Left ventricle myocardium inferior (tissue), 1 donor: ENCODE measurements at places on chromosomes 5 and 9. TPM values are rescaled to one million over a fixed set of nuclear protein-coding genes. Genes with fewer than 3 reads are reported as not detected.

GRCh38 chr9:88173378-88173999 is 35.2 kb upstream of the SPATA31C2 start:
- no peak overlapping the region for H3K27ac ChIP-seq
- H3K4me1 ChIP-seq: no peaks in the 10 kb centered on the region
- peaks cover 4% of the 10 kb centered on the region for H3K27me3 ChIP-seq
- DNase-seq: peak; percentile 46

The LRRC19 gene
- total RNA-seq: not detected

DNA sequence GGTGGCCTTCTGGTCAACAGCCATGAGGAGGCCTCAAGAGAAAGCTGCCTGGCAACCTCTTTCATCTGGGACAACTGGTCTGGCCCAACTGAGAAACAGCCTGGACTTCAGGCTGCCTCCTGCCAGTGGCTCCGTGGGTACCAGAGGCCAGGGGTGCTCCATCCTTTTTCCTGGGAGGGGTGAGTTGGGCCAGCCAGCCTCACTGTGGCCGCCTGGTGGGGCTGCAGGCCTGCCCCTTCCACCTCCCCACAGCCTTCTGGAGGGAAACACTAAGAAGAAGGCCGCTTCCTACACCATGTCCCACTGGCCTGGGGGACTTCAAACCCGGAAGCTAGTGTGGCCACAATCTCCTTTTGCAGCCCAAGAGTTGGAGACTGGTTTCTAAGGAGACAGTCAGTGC is 13.8 kb upstream of the NKD2 start:
- DNase-seq: no peak
- no peaks in the 10 kb centered on the region for H3K27me3 ChIP-seq
- H3K4me1 ChIP-seq: peaks cover 62% of the 10 kb centered on the region
- no peak overlapping the region for H3K4me3 ChIP-seq
- H3K27ac ChIP-seq: no peak overlapping the region

DNA sequence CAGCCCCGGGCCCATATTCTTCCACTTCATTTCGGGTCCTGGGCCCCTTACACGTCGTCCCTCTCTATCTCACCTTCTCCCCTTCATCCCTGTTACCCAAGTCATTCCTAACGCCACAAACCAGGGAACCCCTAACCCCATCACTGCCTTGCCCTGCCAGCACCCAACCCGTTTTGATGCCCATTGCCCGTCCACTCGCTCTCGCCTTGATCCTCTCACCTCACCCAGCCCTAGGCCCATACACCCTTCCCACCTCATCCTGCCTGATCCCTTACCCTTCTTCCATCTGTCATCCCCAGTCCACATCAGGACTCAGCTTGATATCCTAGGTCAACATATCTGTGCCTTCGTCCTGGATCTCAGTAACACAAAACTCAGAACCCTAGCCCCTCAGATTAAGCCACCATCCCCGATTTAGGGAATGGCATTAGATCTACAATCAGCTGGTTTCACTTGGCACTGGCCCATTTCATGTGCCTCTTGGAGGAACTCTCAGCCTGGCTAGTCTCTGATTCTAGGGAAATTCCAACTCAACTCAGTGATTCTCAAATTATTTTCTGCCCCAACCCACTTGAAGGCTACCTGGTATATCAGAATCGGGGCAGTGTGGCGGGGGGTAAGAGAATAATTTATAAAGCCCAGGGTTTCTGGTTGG is 489 bp downstream of the CHMP5 start:
- peaks cover 64% of the 10 kb centered on the region for H3K36me3 ChIP-seq
- H3K27me3 ChIP-seq: no peaks in the 10 kb centered on the region
- H3K4me3 ChIP-seq: peak overlapping the region; percentile 79
- no peak for DNase-seq
- H3K4me1 ChIP-seq: peaks cover 51% of the 10 kb centered on the region

GRCh38 chr9:70156729-70157128 is 102.0 kb upstream of the SMC5 start:
- peaks cover 13% of the 10 kb centered on the region for H3K4me1 ChIP-seq
- no peaks in the 10 kb centered on the region for H3K27me3 ChIP-seq
- H3K27ac ChIP-seq: peak overlapping the region; percentile 21
- H3K36me3 ChIP-seq: no peaks in the 10 kb centered on the region

The TEX53 gene
- total RNA-seq: not detected

The LOX gene
- total RNA-seq: 4.4 TPM

DNA sequence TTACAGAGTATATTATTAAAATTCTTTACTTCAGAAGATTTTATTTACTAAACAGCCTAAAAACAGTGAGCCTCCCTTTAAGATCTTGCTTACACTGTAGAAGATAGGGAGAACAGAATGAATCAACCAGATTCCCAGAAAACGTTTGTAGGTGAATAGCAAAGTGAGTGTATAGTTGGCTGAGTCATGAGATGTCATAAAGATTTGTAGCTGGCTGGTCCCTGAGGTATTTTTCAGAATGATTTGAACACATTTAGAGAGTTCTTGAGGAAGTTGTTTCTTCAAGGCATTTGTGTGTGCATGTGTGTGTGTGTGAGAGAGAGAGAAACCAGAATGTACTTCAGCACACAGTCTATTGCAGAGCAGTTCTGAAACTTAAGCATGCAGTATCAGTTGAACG is 159.4 kb upstream of the PRR16 start:
- H3K4me3 ChIP-seq: no peak overlapping the region
- no peaks in the 10 kb centered on the region for H3K4me1 ChIP-seq
- H3K27ac ChIP-seq: no peak overlapping the region
- H3K36me3 ChIP-seq: no peaks in the 10 kb centered on the region
- no peaks in the 10 kb centered on the region for H3K27me3 ChIP-seq

- H3K27ac ChIP-seq: peak overlapping the region; percentile 95
- no peak for DNase-seq
- H3K36me3 ChIP-seq: no peaks in the 10 kb centered on the region
- no peak overlapping the region for H3K4me3 ChIP-seq
- peaks cover 98% of the 10 kb centered on the region for H3K4me1 ChIP-seq
Measured at GRCh38 chr9:133135146-133135745, 14.2 kb upstream of the RALGDS start.

GRCh38 chr9:37730256-37730655 is 23.3 kb upstream of the TRMT10B start:
- peaks cover 15% of the 10 kb centered on the region for H3K27me3 ChIP-seq
- H3K36me3 ChIP-seq: no peaks in the 10 kb centered on the region
- H3K27ac ChIP-seq: no peak overlapping the region
- no peaks in the 10 kb centered on the region for H3K4me1 ChIP-seq
- no peak overlapping the region for H3K4me3 ChIP-seq

The SEMA4D gene
- 17.1 TPM for total RNA-seq

The DBH gene
- not detected for total RNA-seq

GRCh38 chr5:179865491-179866240 is 7.0 kb upstream of the MRNIP start:
- H3K27ac ChIP-seq: no peak overlapping the region
- no peak overlapping the region for H3K4me3 ChIP-seq
- H3K36me3 ChIP-seq: peaks cover 54% of the 10 kb centered on the region
- DNase-seq: no peak

GRCh38 chr5:66602621-66603020 is 6.4 kb downstream of the MAST4 start:
- peaks cover 42% of the 10 kb centered on the region for H3K4me1 ChIP-seq
- no peaks in the 10 kb centered on the region for H3K36me3 ChIP-seq
- H3K27ac ChIP-seq: no peak overlapping the region
- H3K4me3 ChIP-seq: no peak overlapping the region
- no peak for DNase-seq
- H3K27me3 ChIP-seq: peaks cover 12% of the 10 kb centered on the region

DNA sequence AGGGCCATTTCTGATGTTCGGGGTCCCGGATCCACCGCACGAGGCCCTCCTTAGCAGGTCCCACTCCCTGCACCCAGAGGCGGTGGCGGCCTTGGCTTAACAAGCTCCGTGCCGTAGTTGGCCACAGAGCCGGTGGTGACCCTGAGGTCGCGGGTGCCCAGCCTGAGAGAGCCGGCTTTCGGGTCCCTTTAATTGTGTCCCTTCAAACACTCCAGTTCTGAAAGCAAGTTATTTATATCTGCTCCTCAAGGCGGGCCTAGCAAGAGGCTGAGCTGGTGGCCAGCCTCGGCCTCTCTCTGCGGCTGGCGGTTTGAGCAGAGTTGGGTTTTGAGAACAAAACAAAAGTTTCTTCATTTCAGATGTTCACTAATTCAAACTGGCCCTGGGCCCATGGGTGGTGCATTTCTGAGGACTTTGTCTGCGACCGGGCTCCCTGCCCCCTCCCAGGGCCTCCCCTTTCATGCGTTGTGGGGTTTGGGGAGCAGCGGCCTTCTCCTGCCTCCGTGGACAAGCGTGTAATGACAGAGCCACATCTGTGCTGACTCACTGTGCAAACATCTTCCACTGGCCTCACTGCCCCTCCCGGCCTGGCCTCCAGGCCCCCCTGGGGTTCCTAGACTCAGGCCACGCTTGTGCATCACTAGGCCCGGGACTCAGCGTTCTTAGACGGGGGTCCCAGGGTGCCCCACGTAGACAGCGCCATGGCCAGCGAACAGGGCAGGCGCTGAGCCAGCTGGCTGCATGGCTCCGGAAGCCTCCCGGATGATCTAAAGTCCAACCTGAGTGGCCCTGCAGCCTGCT is 49.4 kb upstream of the COL5A1 start:
- H3K27me3 ChIP-seq: peaks cover 48% of the 10 kb centered on the region
- no peaks in the 10 kb centered on the region for H3K4me1 ChIP-seq
- peak overlapping the region; percentile 69 for H3K27ac ChIP-seq
- H3K36me3 ChIP-seq: no peaks in the 10 kb centered on the region
- H3K4me3 ChIP-seq: no peak overlapping the region

DNA sequence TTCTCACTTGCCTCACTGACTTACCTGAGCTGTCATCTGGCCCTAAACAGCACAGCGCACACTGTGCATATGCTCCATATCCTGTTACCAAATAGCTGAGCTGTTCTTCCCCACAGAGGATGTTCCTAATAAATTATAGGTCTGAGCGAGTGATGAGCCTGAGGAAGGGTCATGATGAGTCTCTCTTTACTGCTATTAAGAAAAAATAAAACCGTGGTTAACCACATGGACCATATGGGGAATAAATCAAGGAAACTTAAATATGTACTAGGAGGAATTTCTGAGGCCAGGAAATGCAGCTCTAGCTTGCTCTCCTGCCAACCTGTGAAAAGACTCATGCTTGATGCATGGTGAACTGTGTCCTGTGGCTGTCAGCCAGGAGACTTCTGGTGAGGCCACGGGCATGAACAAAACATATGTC is 424.8 kb upstream of the DMAC1 start:
- H3K27ac ChIP-seq: no peak overlapping the region
- H3K27me3 ChIP-seq: no peaks in the 10 kb centered on the region
- H3K36me3 ChIP-seq: no peaks in the 10 kb centered on the region
- no peaks in the 10 kb centered on the region for H3K4me1 ChIP-seq

The KIAA1958 gene
- total RNA-seq: 5.6 TPM

- H3K4me3 ChIP-seq: no peak overlapping the region
- no peak for DNase-seq
- no peaks in the 10 kb centered on the region for H3K27me3 ChIP-seq
- H3K36me3 ChIP-seq: peaks cover 10% of the 10 kb centered on the region
Measured at GRCh38 chr9:96554326-96554725, 65.3 kb downstream of the CDC14B start.

GRCh38 chr9:89969156-89969675 is 364.4 kb downstream of the GADD45G start:
- H3K4me3 ChIP-seq: no peak overlapping the region
- H3K27ac ChIP-seq: no peak overlapping the region
- no peaks in the 10 kb centered on the region for H3K4me1 ChIP-seq

The SLC6A19 gene
- total RNA-seq: not detected

GRCh38 chr5:9348401-9348996 is 197.4 kb downstream of the SEMA5A start:
- peaks cover 25% of the 10 kb centered on the region for H3K4me1 ChIP-seq
- H3K4me3 ChIP-seq: no peak overlapping the region
- H3K27me3 ChIP-seq: no peaks in the 10 kb centered on the region
- no peaks in the 10 kb centered on the region for H3K36me3 ChIP-seq
- no peak overlapping the region for H3K27ac ChIP-seq

DNA sequence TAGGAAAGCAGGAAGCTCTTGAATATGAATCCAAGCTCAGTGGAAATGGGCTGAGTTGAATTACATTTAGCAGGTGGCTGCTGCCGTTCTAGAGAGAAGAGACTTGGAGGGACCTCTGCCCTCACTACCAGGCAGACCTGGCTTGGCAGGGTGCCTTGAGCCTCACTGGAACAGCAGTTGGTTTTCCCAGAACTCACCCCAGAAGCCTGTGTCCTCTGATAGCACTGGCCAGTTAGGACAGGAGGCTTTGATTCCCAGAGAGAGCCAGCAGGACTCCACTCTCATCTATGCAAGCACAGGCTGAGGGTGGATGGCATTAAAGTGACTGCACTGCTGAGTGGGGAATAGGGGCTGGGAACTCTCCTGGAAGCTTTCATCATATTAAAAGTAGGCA is 54.8 kb downstream of the PWWP2A start:
- H3K4me1 ChIP-seq: peaks cover 15% of the 10 kb centered on the region
- no peak overlapping the region for H3K27ac ChIP-seq
- H3K4me3 ChIP-seq: no peak overlapping the region
- no peaks in the 10 kb centered on the region for H3K27me3 ChIP-seq
- peaks cover 50% of the 10 kb centered on the region for H3K36me3 ChIP-seq

GRCh38 chr9:80874276-80874675 is 815.1 kb downstream of the TLE1 start:
- H3K27me3 ChIP-seq: no peaks in the 10 kb centered on the region
- H3K4me3 ChIP-seq: no peak overlapping the region
- H3K36me3 ChIP-seq: no peaks in the 10 kb centered on the region

The EFNA5 gene
- total RNA-seq: 28.2 TPM

The DNAJA1 gene
- total RNA-seq: 88.0 TPM

- no peak overlapping the region for H3K4me3 ChIP-seq
- H3K4me1 ChIP-seq: peaks cover 8% of the 10 kb centered on the region
- H3K27ac ChIP-seq: no peak overlapping the region
- no peak for DNase-seq
Measured at GRCh38 chr5:41748631-41749030, 121.6 kb downstream of the OXCT1 start.

GRCh38 chr9:98117984-98118639 is 910 bp downstream of the TRIM14 start:
- no peak for DNase-seq
- H3K4me3 ChIP-seq: peak overlapping the region; percentile 80

GRCh38 chr5:179746872-179747271 is 14.2 kb downstream of the MAML1 start:
- H3K4me3 ChIP-seq: no peak overlapping the region
- no peaks in the 10 kb centered on the region for H3K27me3 ChIP-seq
- no peak for DNase-seq
- H3K4me1 ChIP-seq: peaks cover 59% of the 10 kb centered on the region
- H3K36me3 ChIP-seq: peaks cover 4% of the 10 kb centered on the region
- H3K27ac ChIP-seq: no peak overlapping the region

GRCh38 chr5:159059722-159060121 is 40.0 kb downstream of the EBF1 start:
- no peak for DNase-seq
- peak overlapping the region; percentile 83 for H3K27ac ChIP-seq
- H3K4me1 ChIP-seq: peaks cover 50% of the 10 kb centered on the region
- H3K4me3 ChIP-seq: no peak overlapping the region
- H3K27me3 ChIP-seq: peaks cover under 1% of the 10 kb centered on the region

- no peak overlapping the region for H3K4me3 ChIP-seq
- no peaks in the 10 kb centered on the region for H3K36me3 ChIP-seq
- peaks cover 9% of the 10 kb centered on the region for H3K27me3 ChIP-seq
- H3K4me1 ChIP-seq: no peaks in the 10 kb centered on the region
Measured at GRCh38 chr9:79264041-79264440, 307.7 kb upstream of the TLE4 start.

The OR1N2 gene
- not detected for total RNA-seq
